Stimulated activated CD8-positive, alpha-beta memory T cell treated with anti-CD3 and anti-CD28 coated beads, Interleukin-15, amount 100 ng/mL, for 24 hours (primary cell): ENCODE measurements at places on chromosomes 4 and X.

DNA sequence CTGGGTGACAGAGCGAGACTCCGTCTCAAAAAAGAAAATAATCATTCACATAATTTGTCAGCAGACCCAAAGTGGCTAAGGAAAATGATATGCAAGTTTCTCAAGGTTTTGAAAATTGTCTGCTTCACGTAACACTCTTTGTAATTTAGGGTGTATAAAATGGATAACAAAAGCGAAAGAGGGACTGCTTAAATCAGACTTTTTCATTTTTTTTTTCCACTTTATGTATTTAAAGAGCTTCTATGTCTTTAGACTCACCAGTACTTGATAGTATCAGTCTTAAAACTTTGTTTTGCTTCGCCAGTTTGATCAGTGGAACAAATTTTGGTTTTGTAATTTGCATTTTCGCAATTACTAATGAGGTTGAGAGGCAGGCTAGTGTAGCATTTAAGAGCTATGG lies 34.6 kb downstream of the USP9X start:
- DNase-seq, result no peak

- DNase-seq, result no peak
Measured at GRCh38 chrX:121479406-121479805, 432.0 kb downstream of the GLUD2 start.

GRCh38 chrX:148567779-148568178 lies 67.4 kb downstream of the AFF2 start:
- DNase-seq, result no peak

DNA sequence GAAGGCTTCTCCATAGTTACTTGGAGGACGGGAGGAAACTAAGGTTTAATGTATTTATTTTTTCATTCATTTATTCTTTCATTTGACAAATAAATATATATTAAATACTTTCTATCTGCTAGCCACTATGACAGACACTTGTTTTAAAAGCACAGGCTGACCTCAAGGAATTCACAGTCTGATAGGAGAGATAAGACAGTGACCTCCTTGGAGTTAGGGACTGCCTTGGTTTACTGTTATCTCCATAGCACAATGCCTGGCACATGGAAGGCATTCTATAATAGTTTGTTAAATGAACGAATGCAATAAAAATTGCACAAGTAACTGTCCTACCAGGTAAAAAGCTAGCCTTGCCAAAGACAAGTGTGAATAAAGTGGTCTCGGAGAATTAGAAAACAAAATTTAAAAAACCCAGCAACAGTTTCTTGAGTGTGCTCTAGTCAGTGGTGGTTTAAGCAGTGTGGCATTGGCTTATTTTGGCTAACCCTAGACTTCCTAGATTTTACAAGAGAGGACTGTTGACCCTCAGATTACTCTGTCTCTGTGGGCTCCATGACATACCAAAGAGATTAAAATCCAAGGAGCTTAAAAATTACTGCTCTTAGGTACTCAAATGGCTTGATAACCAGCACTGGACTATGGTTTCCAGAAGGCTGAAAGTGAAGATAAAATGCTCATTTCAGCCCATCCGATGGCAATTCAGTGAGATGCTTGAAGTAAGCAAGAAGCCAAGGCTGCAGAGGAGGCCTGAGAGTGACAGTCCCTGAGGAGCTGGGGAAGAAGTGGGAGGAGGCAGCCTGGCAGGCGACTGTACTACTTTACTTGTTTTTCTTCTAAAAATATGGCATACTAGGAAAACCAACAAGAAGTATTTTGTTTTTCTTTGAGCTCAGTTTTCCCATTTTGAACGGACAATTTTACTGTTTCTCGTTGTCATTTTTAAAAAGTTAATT lies 9.6 kb downstream of the AFP start:
- no peak for DNase-seq

DNA sequence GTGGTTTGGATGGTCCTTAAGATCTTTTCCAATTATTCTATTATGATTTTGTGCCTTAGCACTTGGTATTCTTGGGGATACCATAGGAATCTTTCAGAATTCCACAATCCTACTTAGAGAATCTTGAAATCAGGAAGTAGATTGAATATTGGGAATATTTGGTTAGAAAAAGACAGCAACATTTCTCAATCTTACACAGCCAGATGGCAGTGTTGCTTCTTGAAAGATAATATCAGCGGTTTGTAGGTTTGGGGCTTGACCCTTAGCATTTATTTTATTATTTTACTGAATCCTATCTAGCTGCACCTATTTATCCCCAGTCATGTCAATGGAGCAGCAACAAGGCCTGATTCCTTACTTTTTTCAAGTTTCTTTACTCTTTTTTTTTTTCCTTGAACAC lies 28.6 kb downstream of the MAGEB1 start:
- DNase-seq, result no peak

- no peak for DNase-seq
Measured at GRCh38 chrX:114715096-114715495, 131.2 kb downstream of the HTR2C start.

DNA sequence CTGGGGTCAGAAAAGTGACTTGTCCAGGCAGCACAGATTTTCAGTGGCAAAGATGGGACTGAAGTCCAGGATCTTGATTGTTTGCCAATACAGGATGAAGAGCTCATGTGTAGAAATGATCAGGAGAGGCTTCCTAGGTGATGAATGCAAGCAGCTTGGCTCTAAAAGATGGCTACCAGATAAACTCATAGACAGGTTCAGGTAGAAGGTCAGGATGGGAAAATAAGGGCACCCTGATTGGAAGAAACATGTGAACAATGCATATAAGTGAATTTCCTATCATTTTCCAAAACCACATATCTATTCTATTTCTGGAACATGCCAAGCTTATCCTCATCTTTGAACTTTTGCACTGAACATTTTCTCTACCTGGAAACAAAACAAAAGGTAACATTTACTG lies 87.7 kb downstream of the FAM13A start:
- no peak for DNase-seq

- no peak for DNase-seq
Measured at GRCh38 chrX:24553011-24553410, 87.9 kb downstream of the PDK3 start.

DNA sequence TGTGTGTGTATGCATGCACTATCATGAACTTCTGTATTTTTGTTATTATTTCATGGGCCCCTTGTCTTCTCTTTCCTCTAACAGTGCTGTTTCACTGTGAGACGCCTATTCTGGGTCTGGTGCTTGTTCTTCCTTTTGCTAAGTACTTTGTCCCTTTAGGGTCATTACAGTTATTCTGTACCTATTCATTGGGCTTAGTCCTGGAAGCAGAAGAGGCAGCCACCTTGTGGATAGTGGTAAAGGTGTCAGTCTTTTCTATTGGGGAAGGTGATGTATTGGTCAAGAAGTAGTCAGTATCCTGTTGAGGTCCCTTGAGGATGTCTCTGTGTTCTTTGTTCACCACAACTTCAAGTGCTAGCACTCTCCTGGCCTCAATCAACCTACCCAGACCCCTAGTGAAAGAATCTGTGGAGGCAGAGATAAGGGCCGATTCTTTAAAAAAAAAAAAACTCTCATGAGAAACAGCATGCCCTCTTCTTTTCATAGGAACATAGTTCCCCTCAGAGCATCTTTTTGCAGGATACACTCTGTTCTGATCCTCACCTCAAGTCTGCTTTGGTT lies 593.8 kb downstream of the SPRY1 start:
- no peak for DNase-seq

GRCh38 chr4:4356106-4357041 lies 30.5 kb upstream of the NSG1 start:
- no peak for DNase-seq

DNA sequence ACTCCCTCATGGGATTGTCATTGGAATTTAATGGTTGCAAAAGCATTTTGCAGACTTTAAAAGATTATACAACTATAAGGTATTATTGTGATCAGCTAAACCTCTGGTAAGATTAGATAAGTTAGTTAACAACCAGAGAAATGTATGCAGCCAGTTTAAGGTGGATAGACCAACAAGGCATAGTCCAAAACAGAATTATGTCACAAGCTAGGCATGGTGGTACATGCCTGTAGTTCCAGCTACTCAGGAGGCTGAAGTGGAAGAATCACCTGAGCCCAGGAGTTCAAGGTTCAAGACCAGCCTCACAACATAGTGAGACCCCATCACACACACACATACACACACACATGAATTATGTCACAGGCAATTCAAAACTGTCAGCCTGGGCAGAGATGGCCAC lies 54.7 kb upstream of the KLHL13 start:
- no peak for DNase-seq

- no peak for DNase-seq
Measured at GRCh38 chr4:88975958-88976774, 80.8 kb downstream of the FAM13A start.

GRCh38 chr4:91681091-91681490 lies 622.7 kb upstream of the GRID2 start:
- no peak for DNase-seq

GRCh38 chr4:102454981-102455685 lies 46.0 kb upstream of the NFKB1 start:
- no peak for DNase-seq

- no peak for DNase-seq
Measured at GRCh38 chr4:35506161-35506560, 738.2 kb downstream of the ARAP2 start.

DNA sequence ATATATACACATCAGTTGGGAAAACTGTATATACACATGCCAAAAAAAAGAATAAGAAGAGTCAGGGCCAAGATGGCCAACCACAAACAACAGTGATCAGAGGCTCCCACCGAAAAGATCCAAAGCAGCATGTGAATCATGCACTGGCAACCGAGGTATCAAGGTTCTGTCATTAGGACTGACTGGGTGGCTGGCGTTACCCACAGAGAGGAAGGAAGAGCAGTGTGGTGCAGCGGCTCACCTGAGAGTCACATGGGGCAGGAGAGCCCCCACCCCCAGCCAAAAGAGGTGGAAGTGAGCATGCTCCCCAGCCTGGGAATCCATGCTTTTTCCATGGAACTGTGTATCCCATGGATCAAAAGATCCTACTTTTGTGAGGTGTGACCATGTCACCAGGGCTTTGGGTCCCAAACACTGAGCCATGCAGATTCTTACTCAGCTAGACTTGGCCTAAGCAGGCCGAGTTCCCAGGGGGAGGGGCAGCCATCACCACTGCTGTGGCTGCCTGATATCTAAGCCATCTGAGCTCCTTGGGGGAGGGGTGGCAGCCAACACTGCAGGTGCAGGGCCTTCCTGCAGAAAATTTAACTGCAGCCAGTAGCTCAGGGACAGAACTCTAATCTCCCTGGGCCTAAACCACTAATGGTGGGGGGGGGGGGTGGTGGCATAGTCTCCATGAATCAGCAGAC lies 52.8 kb downstream of the P2RY10 start:
- DNase-seq, result no peak

DNA sequence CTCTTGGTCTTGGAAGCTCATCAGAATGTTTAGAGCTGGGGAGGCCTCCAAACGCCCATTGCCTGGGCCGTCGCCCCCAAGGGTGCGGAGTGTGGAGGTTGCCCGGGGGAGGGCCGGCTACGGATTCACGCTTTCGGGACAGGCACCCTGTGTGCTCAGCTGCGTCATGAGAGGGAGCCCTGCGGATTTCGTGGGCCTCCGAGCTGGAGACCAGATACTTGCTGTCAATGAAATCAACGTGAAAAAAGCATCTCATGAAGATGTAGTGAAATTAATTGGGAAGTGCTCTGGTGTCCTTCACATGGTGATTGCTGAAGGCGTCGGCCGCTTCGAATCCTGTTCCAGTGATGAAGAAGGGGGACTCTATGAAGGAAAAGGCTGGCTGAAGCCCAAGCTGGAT lies 23.3 kb downstream of the RGS12 start:
- DNase-seq, result no peak

DNA sequence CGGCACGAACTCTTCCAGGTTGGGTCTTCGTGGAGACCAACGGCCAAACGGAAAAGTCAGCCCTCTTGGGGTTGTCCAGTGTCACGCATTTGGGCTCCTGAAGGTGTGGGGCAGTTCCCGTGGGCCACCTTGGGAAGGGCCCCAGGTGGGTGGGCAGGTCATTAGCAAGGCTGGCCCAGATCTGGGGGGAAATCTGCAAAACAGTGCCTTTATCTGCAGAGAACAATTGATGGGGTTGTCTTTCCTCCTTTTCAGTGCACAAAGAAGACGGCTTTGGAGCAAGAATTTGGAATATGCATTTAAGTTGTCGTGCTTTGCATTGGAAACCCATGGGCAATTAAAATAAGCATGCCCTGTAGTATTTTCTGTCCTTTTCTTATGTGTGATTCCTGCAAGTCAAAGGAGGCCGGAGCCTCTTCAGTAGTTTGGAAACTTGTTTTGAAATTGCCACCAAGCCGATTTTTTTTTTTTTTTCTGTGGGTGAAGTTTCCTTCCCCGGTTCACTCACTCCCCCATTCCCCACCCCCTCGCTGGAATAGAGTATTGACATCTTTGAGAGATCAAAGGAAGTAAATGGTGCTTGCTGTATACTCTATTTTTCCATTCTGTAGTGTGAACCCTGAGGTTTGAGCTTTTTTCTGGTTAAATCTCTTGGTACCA lies 9.8 kb downstream of the ZIC3 start:
- no peak for DNase-seq

- no peak for DNase-seq
Measured at GRCh38 chr4:99847362-99847976, 30.8 kb downstream of the DAPP1 start.

DNA sequence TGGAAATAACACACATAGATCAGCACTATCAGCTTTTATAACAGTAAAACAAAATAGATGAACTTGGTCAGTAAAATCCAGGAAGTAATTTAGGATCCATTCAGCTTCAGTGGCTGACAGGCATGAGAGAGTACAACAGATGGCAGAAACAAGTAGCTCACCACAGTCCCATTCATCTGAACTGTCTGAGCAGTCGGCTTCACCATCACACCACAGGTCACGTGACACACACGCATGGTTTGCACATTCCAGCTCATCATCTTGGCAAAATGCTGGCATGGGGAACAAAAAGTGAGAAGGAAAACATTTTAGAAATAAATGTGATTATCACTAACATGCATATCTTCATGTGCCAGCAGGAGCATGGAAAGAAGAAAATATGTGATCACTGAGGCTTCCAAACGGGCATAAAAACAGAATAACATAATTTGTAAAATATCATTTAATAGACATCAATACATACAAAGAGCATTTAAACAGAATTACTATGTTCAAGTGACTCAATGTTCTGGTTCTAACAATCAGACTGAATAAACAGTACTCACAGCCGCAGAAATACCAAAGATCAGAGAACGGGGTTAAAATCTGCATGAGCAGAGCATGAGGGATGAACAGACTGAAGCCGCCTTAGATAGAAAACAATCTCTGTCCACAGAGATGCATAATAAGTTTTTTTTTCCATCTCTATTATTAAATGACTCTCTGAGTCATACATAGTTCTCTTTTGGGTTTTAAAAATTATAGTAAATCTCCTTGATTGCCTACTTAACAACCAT lies 158.1 kb downstream of the ATP10D start:
- DNase-seq, result no peak

- DNase-seq, result no peak
Measured at GRCh38 chr4:158182736-158183135, 9.9 kb upstream of the GASK1B start.

DNA sequence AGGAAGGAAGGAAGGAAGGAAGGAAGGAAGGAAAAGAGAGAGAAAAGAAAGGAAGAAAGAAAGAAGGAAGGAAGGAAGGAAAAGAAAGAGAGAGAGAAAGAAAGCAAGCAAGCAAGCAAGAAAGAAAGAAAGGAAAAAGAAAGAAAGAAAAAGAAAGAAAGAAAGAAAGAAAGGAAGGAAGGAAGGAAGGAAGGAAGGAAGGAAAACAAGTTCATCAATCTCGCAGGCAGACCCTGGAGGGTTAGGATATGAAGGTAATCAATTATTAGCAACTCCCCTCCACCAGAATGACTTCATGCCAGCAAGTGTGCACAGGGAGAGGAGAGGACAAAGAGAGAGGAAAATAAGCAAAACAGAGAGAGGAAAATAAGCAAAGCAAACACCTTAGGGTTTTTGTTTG lies 80.2 kb downstream of the MTNR1A start:
- DNase-seq, result no peak

GRCh38 chrX:19625612-19626011 lies 110.3 kb upstream of the MAP3K15 start:
- no peak for DNase-seq
